ENCODE measurements at places on chromosomes 12 and 14. TPM values are rescaled to one million over a fixed set of nuclear protein-coding genes. Genes with fewer than 3 reads are reported as not detected.

DNA sequence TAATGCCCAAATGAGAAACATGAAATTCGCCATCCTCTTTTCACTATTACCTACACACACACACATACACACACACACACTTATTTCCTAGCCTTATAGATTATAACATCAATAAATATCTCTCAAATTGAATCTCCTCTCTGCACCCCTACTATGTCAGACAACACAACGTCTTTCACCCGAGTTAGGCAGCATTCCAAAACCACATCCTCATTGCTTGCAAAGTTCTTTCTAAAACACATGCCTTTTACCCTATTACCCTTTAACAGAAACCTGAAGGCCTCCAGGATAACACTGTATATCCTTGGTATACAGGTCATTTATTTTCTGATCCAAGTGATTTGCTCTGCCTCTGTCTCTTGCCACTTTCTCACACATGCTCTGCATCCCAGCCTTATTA, 56.3 kb downstream of the KCNH5 start:
- no peak for DNase-seq

DNA sequence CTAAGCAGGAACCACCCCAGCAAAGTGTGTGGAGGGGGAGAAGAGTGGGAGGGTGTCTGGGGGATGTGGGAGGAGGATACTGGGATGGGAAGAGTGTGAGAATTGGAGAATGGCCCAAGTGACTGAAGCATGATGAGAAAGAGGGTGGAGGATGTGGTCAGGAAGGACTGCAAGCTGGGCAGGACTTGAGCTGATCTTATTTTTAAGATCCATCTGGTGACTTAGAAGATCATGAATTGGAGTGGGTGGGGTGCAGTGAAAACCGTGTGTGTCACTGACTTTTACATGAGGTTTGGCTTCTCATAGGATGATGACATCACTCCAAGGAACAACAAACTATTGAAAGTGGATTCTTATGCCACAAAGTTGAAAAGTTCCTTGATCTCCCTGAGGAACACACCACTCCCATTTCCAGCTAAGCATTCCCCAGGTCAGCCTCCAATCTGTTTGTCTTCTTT, 287.5 kb downstream of the GALC start:
- no peak for DNase-seq

GRCh38 chr14:70921669-70922068, 14.4 kb downstream of the PCNX1 start:
- peak; percentile 50 for DNase-seq

DNA sequence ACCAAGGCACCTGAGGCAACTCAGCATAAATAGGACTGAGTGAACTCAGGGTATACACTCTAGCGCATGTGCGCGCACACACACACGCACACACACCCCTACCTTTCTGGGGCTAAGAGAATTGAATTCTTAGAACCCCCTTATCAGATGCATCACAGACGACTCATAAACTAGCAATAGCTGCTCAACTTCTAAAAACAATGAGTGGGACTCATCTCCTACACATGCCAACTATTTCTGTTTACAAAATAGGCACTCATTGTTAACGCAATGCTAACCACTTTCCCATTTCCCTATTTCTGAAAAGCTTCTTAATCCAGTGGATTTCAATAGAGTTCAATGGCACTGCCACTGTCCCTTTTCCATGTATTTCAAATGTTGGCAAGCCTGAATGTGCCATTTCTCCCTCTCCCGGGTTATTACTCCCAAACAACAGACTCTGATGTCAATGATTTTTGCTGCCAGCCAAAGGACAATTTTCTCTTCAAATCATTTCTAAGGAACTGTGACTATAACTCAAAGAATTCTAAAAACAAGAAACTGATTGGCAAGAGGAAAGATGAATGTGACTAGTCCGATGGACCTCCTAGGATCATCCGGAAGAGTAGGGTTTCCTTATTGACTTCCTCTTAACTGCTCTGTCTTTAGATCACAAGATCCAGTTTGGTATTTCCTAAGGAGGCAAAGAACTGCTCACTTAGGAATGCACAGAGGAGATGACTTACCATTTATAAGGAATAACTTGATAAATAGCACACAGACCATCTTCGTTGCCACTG, 48.8 kb downstream of the SLC38A1 start:
- peak; percentile 89 for DNase-seq

- DNase-seq: no peak
Measured at GRCh38 chr14:66045572-66046021, 440.6 kb upstream of the CCDC196 start.

- no peak for DNase-seq
Measured at GRCh38 chr14:24726480-24726879, 92.5 kb upstream of the GZMB start.

DNA sequence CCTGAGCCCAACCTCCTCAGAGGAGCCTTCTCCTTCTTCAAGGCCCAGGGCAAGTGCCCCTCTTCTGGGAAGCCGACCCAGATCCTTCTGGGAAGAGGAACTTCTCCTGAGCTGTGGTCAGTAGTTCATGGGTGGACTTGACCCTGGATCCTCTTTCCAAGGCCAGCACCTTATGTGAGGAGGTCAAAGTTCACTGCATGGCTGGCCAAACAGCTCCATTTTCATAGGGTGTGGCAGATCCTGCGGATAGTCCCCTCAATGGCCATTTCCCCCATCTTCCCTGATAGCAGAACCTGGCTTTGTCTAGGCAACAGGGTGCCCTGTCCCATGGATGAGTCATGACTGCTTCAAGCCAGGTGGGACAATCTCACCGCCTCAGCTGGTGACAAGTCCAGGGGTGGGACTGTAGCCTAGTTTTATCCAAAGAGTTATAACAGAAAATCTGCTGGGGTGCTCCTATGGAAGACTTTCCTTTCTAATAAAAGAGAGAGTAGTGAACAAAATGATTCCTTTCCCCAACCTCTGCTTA, 10.4 kb downstream of the ASB2 start:
- no peak for DNase-seq

- no peak for DNase-seq
Measured at GRCh38 chr14:90544566-90544965, 147.7 kb downstream of the CALM1 start.

DNA sequence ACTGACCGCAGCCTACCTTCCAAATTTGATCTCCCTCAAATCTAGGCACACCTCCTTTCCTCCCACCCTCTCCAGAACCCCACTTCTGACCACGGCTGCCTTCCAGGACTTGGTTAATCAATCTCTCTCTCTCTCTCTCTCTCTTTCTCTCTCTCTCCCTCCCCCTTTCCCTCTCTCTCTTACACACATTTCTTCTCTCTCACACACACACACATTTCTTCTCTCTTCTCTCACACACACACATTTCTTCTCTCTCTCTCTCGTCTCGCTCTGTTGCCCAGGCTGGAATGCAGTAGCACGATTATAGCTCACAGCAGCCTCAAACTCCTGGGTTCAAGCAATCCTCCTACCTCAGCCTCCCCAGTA, 521 bp upstream of the GMFB start:
- no peak for DNase-seq

DNA sequence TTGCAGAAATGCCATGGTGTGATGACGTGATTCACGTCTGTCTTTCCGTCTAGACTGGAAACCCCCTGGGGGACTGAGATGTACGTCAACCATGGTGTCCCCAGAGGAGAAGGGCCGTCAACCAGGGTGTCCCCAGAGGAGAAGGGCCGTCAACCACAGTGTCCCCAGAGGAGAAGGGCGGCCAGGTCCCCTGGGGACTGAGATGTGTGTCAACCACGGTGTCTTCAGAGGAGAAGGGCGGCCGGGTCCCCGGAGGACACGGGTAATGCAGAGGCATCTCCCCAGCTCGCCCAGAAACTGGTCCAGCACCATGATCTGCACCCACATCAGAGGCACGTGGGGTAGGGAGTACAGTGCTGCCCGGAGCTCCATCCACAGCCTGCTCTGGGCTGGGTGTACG, 30.6 kb upstream of the GALNT9 start:
- no peak for DNase-seq

DNA sequence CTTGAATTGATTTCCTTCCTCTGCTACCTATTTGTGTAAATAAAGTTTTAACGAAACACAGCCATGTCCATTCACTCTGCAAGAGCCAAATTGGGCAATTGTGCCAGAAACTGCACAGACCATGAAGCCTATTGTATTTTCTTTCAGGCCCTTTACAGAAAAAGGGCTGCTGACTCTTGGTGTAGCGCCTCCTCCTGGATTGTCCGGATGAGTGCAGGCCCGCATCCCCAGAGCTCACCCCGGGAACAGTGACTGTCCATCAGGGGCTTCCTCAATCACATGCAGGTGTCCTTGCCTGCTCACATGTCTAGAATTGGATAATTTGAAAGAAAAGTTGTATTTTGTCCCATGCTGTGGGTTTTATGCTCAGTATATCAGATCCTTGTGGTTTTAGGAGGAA, 1282.2 kb downstream of the AACS start:
- DNase-seq: no peak

SDR9C7 gene
- total RNA-seq: not detected

SAMD4A gene
- total RNA-seq: 42.9 TPM

LALBA gene
- not detected for total RNA-seq

GRIN2B gene
- total RNA-seq: not detected

KRT81 gene
- 2,042 TPM for total RNA-seq

SYNE3 gene
- 1.2 TPM for total RNA-seq

Measured in PC-3 (cell line).